Fibroblast of skin of left quadriceps (primary cell): ENCODE measurements at places on chromosomes 13 and 19.

GRCh38 chr13:94822356-94822755, 110.0 kb upstream of the SOX21 start:
- no peak for DNase-seq

GRCh38 chr19:7067716-7068115, 1.8 kb upstream of the ZNF557 start:
- DNase-seq = no peak

DNA sequence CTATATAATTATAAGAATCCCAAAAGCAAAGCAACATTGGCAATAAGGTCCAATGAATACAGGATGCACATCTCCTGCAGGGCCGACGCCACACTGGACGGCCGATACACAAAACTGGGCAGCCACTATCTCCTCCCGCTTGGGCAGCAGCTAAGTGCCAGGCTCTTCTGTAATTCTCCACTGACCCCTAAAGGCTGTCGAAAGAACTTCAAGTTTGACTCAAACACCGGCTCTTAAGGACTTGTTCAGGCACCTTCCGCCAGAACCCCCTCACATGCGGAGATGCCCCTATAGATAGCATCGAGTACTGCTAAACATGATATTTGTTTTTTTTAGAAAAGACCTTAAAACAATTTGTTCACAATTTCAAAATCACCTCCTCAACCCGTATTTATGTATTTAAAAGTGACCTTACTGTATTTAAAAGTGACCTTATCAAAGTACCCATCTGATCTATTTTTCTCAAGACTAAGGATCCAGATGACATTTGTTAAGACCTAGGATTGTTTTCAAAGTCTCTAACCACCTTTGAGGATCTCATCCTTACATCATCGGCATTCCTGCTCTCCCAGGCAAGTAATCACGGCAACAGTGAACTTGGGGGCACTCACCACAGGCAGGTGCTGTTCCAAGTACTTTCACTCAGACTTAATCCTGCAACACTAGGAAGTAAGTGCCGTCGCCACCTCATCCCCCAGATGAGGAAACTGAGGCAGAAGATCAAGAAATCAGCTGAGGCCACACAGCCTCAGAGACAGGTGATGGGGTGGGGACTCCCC, 77.8 kb downstream of the TUBGCP3 start:
- DNase-seq = peak; percentile 30

DNA sequence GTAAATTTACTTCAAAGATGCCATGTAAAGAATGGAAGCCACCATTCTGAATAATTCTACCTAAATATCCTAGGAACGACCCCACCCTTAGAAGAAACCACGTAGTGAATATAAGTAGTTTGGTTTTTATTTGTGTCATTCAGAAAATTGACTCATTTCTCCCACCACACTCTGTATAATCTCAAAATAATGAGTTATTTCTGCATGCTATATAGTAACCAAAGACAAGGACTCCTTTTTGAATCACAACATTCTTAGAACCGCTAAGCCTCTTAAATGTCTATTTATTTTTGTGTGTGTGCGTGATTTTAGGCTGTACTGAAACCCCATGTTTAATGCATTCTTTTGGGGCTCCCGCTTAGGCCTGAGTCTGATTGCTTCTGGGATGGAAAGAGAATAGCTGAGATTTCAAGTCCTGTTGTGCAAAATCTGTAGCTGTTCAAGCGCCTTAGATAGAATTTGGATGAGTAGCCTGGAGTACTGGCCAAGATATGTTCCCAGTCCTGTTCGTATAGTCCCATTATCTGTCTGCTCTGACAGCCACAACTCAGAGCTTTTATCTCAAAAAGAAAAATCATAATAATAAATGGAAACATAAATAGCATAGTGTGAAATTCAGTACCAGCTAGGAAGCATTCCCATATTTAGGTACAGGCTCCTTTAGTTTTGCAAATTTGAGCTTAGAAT, 532.4 kb upstream of the NBEA start:
- DNase-seq = no peak

DNA sequence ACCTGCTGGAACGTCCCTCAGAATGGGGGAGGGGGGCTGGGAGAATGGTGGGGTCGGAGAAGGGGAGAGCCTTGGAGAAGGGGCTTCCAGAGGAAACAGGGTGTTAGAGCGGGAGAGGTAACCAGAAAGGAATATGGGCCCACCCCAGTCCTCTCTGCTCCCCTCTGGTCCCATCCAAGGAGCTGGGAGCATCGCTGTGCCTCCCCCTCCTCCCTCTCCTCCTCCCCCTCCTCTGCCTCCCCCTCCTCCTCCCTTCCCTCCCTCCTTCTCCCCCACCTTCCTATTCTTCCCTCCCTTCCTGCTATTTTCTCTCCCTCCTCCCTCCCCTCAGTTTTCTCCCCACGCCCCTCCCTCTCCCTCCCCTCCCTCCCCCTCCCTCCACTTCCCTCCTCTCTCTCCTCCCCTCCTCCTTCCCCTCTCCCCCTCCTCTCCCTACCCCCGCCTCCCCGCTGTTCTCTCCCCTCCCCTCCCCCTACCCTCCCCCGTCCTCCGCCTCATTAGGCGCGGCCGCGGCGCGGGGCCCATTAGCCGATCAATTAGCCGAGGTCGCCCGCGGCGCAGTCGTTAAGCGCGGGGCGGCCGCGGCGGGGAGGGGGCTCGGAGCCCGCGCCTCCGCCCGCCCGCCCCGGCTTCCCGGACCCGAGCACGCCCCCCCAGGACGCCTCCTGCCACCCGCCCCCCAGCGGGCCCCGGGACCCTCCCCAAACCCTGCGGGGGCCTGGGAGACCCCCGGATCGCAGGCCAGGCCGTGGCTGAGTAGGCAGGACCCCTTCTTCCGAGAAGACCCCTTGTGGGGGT, 15.4 kb downstream of the TLE5 start:
- DNase-seq = no peak

GRCh38 chr19:35318679-35319448, 10.1 kb upstream of the CD22 start:
- no peak for DNase-seq
